ENCODE measurements at places on chromosomes 5 and 9.

- no peak for DNase-seq
Measured at GRCh38 chr5:77928776-77929300, 152.7 kb upstream of the TBCA start.

- DNase-seq, result peak; percentile 36
Measured at GRCh38 chr5:56279979-56280378, 46.8 kb upstream of the ANKRD55 start.

DNA sequence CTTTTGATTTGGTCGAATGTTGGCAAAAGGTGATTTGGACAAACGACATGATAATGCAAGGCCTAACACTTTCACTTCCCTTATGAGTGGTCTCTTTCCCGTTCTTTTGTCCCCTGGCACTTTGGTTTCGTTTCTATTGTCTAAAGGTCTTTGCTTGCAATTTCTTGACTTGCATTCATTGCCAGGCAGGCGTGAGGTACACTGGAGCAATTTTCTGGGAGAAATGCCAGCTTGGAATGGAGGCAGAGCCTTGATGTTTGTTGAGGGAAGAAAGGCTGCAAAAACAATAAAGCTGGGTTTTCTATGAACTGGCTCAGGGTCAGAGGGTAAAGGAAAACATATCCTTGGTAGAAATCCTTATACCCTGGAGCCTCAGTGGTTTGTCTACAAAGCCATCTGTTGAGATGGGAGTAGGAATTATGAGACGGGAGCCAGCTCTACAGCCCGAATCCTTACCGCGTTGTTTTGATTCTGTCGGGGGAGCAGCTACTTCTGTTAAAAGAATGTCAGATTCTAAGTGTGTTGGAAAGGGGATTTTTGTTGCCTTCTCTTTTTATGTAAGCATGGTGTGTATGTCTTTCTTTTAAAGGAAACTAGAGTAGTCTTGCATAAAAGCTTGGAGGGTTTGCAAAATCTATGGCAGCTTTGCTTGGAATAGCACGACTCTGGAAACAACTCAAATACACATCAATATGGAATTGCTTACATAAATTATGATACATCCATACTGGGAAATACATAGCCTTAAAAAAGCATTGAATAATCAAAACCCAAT lies 158.9 kb downstream of the RMI1 start:
- DNase-seq, result peak; percentile 28

- DNase-seq, result peak; percentile 34
Measured at GRCh38 chr5:86679529-86679928, 61.8 kb downstream of the COX7C start.

- DNase-seq, result no peak
Measured at GRCh38 chr5:178474562-178475184, 115.5 kb downstream of the COL23A1 start.

DNA sequence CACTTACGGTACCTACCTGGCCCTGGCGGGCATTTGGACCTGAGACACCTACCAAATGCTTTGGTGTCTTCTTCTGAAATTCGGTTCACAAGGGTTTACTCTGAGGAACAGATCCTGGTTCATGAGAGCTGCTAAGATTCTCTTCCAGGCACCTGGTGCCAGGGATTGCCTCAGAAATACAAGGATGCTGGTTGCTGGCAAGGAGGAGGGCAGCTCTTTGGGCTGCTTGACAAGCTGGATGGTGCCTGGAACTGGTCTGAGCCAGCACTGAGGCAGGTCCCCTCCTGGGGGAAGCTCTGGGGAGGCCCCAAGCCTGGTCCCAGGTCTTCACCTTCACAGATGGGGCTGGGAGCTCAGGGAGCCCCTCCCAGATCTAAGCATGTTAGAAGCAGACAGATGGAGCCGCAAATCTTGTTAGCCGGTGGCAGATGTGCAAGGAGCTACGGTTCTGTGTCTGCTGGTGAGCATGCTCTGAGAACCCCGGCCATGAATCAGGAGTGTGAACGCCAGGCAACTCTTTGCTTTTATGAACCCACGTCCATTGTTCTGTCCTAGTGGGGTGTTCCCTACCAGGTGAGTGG lies 16.3 kb downstream of the FABP6 start:
- DNase-seq, result no peak

- DNase-seq, result no peak
Measured at GRCh38 chr5:10653751-10654400, 90.0 kb downstream of the ANKRD33B start.

DNA sequence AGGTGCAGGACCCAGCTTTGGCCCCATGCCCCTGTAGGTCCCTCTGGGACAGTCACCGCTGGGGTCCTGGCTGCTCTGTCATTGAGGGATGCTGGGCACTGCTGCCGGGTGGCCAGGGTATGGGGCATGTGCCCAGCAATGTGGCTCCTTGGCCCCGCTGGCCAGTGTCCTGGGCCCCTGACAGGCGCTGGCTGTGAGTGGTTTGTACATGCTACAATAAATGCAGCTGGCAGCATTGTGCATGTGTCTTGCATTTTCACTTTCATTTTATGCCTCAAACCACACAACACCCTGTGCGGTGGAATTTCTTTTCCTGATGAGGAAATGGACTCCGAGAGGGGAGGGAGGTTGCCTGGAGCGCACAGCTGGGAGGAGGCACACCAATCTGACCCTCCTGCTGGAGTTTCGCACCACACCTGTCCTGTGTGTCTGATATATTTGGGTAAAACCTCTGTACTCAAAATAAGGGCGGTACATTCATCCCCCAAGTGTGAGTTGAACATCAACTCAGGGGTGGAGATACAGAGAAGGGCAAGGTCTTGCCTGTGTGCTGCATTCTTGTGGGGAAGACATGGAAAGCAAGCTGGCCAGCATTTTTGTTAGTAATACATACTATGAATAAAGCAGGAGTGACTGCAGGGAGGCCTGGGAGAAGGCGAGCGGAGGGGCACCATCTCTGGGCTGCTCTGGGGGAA lies 11.7 kb downstream of the TSPAN17 start:
- no peak for DNase-seq

- no peak for DNase-seq
Measured at GRCh38 chr9:110143950-110144545, 63.9 kb downstream of the C9orf152 start.

GRCh38 chr9:2230362-2230761 lies 215.2 kb downstream of the SMARCA2 start:
- DNase-seq, result no peak

Measured in SJCRH30 (cell line).